Sigmoid colon (tissue), 7 donors: ENCODE measurements at places on chromosomes 12 and 14. TPM values are rescaled to one million over a fixed set of nuclear protein-coding genes. Genes with fewer than 3 reads are reported as not detected.

The CCDC196 gene
- total RNA-seq = not detected

The CELA1 gene
- total RNA-seq = not detected

The TDRD9 gene
- 3.2 TPM for total RNA-seq

The ACRBP gene
- 1.4 TPM for total RNA-seq

The NFE2 gene
- total RNA-seq = not detected
